ENCODE measurements at places on chromosomes 7 and 10. TPM values are rescaled to one million over a fixed set of nuclear protein-coding genes. Genes with fewer than 3 reads are reported as not detected.

Gene ATXN7L1
- 7.5 TPM for total RNA-seq

Gene LRRTM3
- total RNA-seq: not detected

Gene ZNF488
- 0.10 TPM for total RNA-seq

Gene ASB15
- not detected for total RNA-seq

Gene PLEKHA1
- 44.7 TPM for total RNA-seq

Gene C7orf33
- not detected for total RNA-seq

Gene TAC1
- total RNA-seq: not detected

Gene MYL10
- not detected for total RNA-seq

Gene MRC1
- 0.38 TPM for total RNA-seq

Gene RHOBTB1
- 51.6 TPM for total RNA-seq

Gene CCDC172
- not detected for total RNA-seq

Gene WNT8B
- not detected for total RNA-seq

Gene CRYGN
- not detected for total RNA-seq

Gene WDR91
- total RNA-seq: 5.2 TPM

Gene GHRHR
- total RNA-seq: not detected

Gene PRRT4
- not detected for total RNA-seq

Gene GRID1
- total RNA-seq: not detected

Gene PON3
- 0.19 TPM for total RNA-seq

Gene CALN1
- total RNA-seq: not detected

Gene SLC25A13
- total RNA-seq: 41.1 TPM

Gene SFTPD
- 0.29 TPM for total RNA-seq

Gene LDB1
- 99.3 TPM for total RNA-seq

Gene PON1
- total RNA-seq: not detected

Gene BTBD16
- not detected for total RNA-seq

Gene FOXI2
- total RNA-seq: not detected

Gene PSD
- total RNA-seq: not detected

Gene CTAGE8
- not detected for total RNA-seq

Gene ZNF727
- not detected for total RNA-seq

Gene CTNNA3
- total RNA-seq: 0.29 TPM

Gene KBTBD2
- 61.8 TPM for total RNA-seq

Gene GDF10
- not detected for total RNA-seq

Gene TMEM140
- 28.7 TPM for total RNA-seq

Gene ASAH2
- total RNA-seq: 0.86 TPM

Gene TMEM229A
- total RNA-seq: not detected

Gene NACAD
- total RNA-seq: 0.76 TPM

Gene CRHR2
- not detected for total RNA-seq

Gene SEMA3A
- total RNA-seq: 23.2 TPM

Gene SNX10
- 0.65 TPM for total RNA-seq

Gene PCLO
- 3.8 TPM for total RNA-seq

Gene HHEX
- 65.0 TPM for total RNA-seq

Gene CC2D2B
- total RNA-seq: 0.86 TPM

Gene CALCR
- not detected for total RNA-seq

Gene CHAT
- total RNA-seq: not detected

Gene CNNM1
- 0.10 TPM for total RNA-seq

Gene CHST12
- 9.1 TPM for total RNA-seq

Gene GPR26
- not detected for total RNA-seq

Gene C10orf67
- total RNA-seq: not detected

Gene DENND2A
- 0.19 TPM for total RNA-seq

Gene CYP26C1
- 2.5 TPM for total RNA-seq

Gene C10orf143
- 1.6 TPM for total RNA-seq

Gene CCL26
- total RNA-seq: not detected
